Activated T-helper 1 cell treated with anti-CD3 and anti-CD28 coated beads, Interleukin-12 subunit alpha, Interleukin-12 subunit beta, Interleukin-2, Interleukin-4 antibody, amounts not matched to agents 30 ng/mL and 10 ng/mL and 1 ng/mL, durations not matched to agents 14 hours and 24 hours and 36 hours (primary cell): ENCODE measurements at places on chromosomes 6 and 20.

DNA sequence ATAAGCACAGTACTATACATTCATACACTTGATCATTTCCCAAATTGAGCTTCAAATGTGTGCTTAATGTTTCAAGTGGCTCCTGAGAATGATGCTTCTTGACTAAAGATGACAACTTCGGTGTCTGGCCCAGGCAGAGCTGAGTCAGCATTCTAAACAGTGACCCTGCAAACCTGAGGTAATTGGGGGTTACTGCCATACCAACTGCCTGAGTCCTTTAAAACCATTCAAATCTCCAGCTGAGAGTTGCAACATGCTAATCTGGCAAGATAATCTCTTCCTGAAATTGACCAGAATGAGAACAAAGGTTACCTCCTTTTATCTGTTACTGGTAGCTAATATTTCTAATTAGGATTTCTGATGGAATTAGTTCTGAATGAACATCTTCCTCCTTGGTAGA is 8.2 kb downstream of the BACH2 start:
- H3K4me3 ChIP-seq = no peak overlapping the region
- no peak overlapping the region for H3K27ac ChIP-seq
- H3K4me1 ChIP-seq = peaks cover 92% of the 10 kb centered on the region
- H3K36me3 ChIP-seq = peaks cover 55% of the 10 kb centered on the region
- DNase-seq = no peak

DNA sequence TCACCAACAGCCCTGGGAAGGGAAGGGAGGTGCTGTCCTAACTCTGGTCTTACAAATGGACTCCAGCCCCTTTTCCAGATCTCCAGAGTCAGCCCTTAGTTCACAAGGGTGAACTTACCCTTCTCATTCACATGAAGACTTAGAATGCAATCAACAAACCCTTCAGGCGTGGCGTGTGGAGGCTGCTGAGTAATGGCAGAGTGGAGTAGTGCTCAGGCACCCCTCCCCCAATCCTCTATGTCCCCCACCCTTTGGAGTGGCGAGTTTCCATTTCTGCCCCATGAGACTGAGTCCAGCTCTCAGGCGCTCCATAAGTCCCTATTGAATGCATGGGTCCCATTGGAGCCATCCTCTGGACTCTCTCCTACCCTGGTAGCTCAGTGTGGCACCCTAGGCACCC is 3.3 kb downstream of the SNAI1 start:
- H3K4me3 ChIP-seq = no peak overlapping the region
- H3K4me1 ChIP-seq = peaks cover 4% of the 10 kb centered on the region
- H3K27ac ChIP-seq = no peak overlapping the region
- no peak for DNase-seq
- peaks cover 12% of the 10 kb centered on the region for H3K27me3 ChIP-seq

DNA sequence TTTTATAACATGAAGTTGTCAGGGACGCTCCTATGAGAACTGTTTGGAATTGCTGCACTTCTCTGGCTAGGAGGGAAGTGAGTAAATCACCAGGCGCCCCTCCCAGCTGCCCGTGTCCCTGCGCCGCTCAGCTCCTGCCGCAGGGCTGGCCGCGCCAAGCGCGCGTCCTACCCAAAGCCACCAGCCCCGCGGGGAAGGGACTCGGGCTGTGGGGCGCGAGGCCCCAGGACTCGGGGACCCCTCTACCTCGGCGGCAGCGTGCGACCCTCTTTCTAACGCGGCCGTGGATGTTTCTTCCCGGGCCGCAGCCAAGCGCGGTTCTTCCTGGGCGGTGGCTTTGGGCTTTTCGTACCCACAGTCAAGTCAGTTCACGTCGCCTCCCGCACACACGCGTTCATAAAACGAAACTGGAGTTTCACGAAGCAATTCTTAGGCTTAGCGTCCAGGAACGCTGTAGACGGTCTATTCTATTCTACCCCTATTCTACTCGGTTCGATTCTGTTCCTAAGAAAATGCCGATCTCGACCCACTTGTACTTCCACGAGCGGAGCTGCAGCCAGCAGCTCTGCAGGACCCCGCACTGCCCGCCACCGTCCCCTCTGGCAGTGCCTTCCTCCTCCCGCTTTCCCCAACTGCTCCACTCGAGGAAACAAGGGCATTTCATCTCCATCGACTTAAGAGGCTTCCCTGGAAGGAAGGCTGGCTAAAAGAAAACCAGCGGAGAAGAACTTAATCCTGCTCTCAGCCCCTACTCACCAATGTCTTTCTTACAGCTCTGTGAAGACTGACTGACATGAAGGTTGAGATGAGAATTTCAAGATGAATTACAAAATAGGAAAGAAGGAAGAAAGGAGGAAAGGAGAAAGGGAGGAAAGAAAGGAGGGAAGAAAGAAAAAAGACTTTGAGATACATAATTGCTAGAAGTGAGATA is 15.4 kb downstream of the FOXC1 start:
- peak overlapping the region; percentile 74 for H3K4me3 ChIP-seq
- H3K27ac ChIP-seq = peak overlapping the region; percentile 24
- H3K4me1 ChIP-seq = peaks cover 9% of the 10 kb centered on the region
- H3K36me3 ChIP-seq = peaks cover 4% of the 10 kb centered on the region
- peaks cover 66% of the 10 kb centered on the region for H3K27me3 ChIP-seq
- no peak for DNase-seq

- DNase-seq = no peak
- no peaks in the 10 kb centered on the region for H3K36me3 ChIP-seq
- no peaks in the 10 kb centered on the region for H3K27me3 ChIP-seq
- no peak overlapping the region for H3K27ac ChIP-seq
- H3K4me1 ChIP-seq = no peaks in the 10 kb centered on the region
Measured at GRCh38 chr6:48560408-48560807, 449.4 kb upstream of the PTCHD4 start.

- H3K27me3 ChIP-seq = peaks cover 43% of the 10 kb centered on the region
- peaks cover 2% of the 10 kb centered on the region for H3K36me3 ChIP-seq
- H3K27ac ChIP-seq = peak overlapping the region; percentile 91
Measured at GRCh38 chr6:21595285-21596144, 2.0 kb downstream of the SOX4 start.

- no peak overlapping the region for H3K27ac ChIP-seq
- H3K4me3 ChIP-seq = no peak overlapping the region
- H3K36me3 ChIP-seq = peaks cover 29% of the 10 kb centered on the region
- peaks cover 32% of the 10 kb centered on the region for H3K4me1 ChIP-seq
- H3K27me3 ChIP-seq = no peaks in the 10 kb centered on the region
Measured at GRCh38 chr6:105821027-105821426, 265.1 kb upstream of the PRDM1 start.

- H3K36me3 ChIP-seq = peaks cover 22% of the 10 kb centered on the region
- no peak for DNase-seq
- H3K27ac ChIP-seq = peak overlapping the region; percentile 59
- H3K4me1 ChIP-seq = peaks cover 53% of the 10 kb centered on the region
Measured at GRCh38 chr6:26382121-26382520, 787 bp upstream of the BTN2A2 start.

GRCh38 chr20:5654557-5654956 is 95.6 kb upstream of the SHLD1 start:
- no peaks in the 10 kb centered on the region for H3K27me3 ChIP-seq
- H3K4me1 ChIP-seq = peaks cover 14% of the 10 kb centered on the region
- no peak overlapping the region for H3K27ac ChIP-seq
- no peaks in the 10 kb centered on the region for H3K36me3 ChIP-seq
- no peak overlapping the region for H3K4me3 ChIP-seq

- DNase-seq = no peak
- no peak overlapping the region for H3K4me3 ChIP-seq
- no peaks in the 10 kb centered on the region for H3K4me1 ChIP-seq
- no peaks in the 10 kb centered on the region for H3K27me3 ChIP-seq
Measured at GRCh38 chr20:54717983-54718382, 242.6 kb downstream of the DOK5 start.

- peak overlapping the region; percentile 37 for H3K27ac ChIP-seq
- no peaks in the 10 kb centered on the region for H3K36me3 ChIP-seq
- H3K4me1 ChIP-seq = peaks cover 55% of the 10 kb centered on the region
- H3K4me3 ChIP-seq = peak overlapping the region; percentile 90
- peaks cover 22% of the 10 kb centered on the region for H3K27me3 ChIP-seq
Measured at GRCh38 chr6:28982476-28983266, 22.4 kb downstream of the ZNF311 start.

DNA sequence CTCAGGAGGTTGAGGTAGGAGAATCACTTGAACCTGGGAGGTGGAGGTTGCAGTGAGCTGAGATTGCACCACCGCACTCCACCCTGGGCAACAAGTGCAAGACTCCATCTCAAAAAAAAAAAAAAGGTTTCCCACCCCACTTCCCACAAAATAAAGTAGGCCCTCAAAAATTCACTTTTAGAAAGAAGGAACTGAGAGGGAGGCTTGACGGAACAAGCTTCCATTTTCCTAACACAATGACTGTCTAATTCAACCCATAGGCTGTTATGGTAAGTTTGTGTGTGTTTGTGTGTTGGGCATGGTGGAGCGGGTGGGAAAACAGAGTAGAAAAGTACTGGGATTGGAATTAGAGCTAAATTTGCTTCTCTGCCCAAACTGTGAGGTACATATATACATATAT is 98.4 kb upstream of the MAN1A1 start:
- H3K4me3 ChIP-seq = no peak overlapping the region
- no peak overlapping the region for H3K27ac ChIP-seq
- no peak for DNase-seq
- H3K36me3 ChIP-seq = peaks cover 11% of the 10 kb centered on the region

DNA sequence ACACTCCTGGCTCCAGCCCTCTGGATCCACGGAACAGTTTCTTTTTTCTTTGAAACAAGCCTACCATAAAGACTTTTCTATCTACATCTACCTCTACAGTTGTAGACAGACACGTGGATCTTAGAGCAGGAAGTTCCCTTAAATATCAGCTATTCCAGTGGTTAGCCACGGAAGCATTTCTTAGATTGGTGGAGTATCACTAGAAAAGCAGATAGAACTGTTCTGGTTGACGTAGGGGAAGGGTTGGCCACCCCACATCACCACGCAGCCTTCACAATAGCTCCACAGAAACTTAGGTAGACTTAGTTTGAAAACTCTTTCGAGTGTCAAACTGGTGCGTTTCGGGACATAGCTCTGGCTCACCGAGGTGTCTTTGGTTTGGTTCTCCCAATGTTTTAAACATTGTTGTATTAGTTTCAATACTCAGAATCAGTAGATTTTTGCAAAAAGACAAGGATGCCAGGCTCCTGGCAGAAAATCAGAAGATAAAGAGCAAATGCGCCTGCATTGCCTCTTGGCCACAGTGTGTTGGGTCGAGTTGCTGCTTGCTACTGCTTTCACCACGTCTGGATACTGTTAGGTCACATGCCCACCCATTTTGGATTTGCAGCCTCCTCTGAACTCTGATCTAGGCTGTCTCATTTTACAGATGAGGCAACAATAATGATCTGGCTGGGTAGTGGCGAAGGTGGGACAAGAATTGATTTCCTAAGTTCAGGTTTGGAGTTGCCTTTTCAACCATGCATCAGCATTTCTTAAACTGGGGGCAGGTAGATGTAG is 71.5 kb upstream of the DTNBP1 start:
- H3K4me3 ChIP-seq = no peak overlapping the region
- no peak overlapping the region for H3K27ac ChIP-seq
- peaks cover 38% of the 10 kb centered on the region for H3K4me1 ChIP-seq
- peaks cover 3% of the 10 kb centered on the region for H3K27me3 ChIP-seq

GRCh38 chr6:100553243-100553642 is 88.5 kb upstream of the SIM1 start:
- H3K36me3 ChIP-seq = peaks cover 2% of the 10 kb centered on the region
- no peaks in the 10 kb centered on the region for H3K27me3 ChIP-seq
- H3K4me3 ChIP-seq = no peak overlapping the region

GRCh38 chr6:311679-312220 is 19.5 kb downstream of the DUSP22 start:
- DNase-seq = no peak
- peaks cover 7% of the 10 kb centered on the region for H3K36me3 ChIP-seq
- H3K4me1 ChIP-seq = peaks cover 19% of the 10 kb centered on the region
- H3K27ac ChIP-seq = no peak overlapping the region

DNA sequence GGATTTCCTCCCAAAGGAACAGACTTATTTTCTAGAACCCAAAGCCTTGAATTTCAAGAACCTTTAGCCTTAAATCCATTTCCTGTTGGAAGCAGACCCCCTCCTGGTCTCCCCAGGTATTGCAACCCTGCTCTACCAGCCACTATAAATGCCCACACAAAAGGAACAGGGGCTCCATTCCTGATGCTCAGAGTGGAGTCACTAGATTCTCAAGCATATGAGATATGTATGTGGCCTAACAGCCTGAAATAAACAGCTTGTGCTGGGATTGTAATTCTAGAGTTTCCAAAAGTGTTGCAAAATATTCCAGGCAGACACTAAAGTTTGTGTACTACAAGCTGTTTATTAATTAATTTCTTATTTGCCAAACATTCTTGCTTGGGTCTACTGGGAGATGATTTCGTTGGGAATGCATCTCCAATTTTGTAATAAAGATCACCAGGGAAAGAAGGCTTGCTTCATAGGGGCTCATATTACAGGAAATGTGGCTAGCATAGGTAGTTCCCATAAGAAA is 44.8 kb downstream of the RIPOR3 start:
- H3K4me3 ChIP-seq = no peak overlapping the region
- no peak for DNase-seq

- peaks cover 17% of the 10 kb centered on the region for H3K4me1 ChIP-seq
- H3K4me3 ChIP-seq = no peak overlapping the region
- no peaks in the 10 kb centered on the region for H3K27me3 ChIP-seq
- no peak overlapping the region for H3K27ac ChIP-seq
Measured at GRCh38 chr20:8601542-8601912, 467.4 kb upstream of the PLCB4 start.
